IMR-90 (cell line): ENCODE measurements at places on chromosomes 1 and 21. TPM values are rescaled to one million over a fixed set of nuclear protein-coding genes. Genes with fewer than 3 reads are reported as not detected.

DNA sequence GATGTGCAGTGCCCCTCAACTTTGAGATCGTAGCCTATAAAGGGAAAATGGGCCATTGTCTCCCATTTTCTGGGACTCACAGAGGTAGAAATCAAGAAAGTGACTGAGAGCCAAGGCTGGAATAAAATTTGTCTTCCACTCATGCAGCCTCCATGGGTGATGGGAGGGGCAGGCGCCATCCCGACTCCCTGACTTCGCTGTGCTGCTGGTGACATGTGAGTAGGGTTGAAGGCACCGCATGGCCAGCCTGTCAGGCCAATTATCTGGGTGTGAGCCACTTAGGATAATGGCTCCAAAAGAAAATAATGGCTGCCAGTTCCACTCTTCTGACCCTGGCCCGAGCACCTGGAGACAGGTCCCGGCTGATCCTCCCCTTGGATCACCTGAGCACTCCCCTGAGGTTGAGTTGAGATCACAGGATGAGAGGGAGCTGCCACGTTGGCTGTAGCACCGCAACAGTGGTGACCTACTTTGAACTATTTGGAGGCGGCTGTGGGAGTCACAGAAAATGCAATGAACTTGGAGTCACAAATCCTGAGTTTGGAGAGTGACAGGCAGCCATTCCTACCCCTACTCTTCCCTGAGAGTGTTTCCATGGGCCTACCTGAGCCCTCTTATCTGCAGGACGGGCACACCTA, 26.3 kb downstream of the CAPN9 start:
- no peak for DNase-seq

Gene PEAR1
- total RNA-seq, result 2.0 and 2.8 TPM in 2 replicates

DNA sequence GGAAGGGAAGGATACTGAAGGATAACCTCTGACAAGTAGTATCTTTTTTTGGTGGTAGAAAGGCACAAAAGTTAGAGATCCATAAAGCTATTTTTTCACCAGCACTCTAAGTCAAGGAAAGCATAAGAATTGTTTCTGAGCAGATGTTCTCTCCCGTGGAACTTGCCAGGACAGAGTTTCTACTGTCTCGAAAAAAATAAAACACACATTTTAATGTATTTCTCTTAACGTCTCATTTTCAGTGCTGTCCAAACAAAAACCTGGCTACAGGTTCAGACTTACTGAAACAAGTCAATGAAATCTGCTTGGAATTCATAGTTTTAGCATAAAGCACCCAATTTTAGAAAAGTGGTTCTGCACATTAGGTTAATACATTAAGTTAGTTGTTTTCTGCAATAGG, 338.3 kb downstream of the LTN1 start:
- no peak for DNase-seq

Gene CRYZL1
- 19.9 and 23.1 TPM in 2 replicates for total RNA-seq

Gene CRYBG2
- total RNA-seq, result not detected in 2 replicates

Gene HAO2
- total RNA-seq, result not detected in 2 replicates

DNA sequence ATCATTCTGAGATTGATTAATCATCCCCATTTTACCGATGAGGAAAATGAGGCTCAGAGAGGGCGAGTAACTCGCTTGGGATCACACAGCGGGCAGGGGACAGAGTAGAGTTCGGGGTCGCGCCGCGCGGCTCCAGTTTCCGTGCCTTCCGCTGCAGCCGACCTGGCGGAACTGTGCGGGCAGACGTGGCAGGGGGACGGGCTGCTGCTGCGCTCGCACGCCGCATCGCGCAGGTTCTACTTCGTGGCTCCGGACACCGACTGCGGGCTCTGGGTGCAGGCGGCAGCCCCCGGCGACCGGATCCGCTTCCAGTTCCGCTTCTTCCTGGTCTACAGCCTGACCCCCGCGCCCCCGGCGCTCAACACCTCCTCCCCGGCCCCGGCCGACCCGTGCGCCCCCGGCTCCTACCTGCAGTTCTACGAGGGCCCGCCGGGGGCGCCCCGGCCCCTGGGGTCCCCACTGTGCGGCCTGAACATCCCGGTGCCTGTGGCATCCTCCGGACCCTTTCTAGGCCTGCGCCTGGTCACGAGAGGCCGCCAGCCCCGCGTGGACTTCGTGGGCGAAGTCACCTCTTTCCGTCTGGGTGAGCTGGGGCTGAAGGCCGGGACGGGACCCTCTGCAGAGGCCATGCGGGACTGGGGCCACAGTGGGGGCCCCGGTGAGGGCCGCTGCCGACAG, 2.3 kb downstream of the LDLRAD2 start:
- no peak for DNase-seq

Gene MASP2
- not detected in 2 replicates for total RNA-seq

DNA sequence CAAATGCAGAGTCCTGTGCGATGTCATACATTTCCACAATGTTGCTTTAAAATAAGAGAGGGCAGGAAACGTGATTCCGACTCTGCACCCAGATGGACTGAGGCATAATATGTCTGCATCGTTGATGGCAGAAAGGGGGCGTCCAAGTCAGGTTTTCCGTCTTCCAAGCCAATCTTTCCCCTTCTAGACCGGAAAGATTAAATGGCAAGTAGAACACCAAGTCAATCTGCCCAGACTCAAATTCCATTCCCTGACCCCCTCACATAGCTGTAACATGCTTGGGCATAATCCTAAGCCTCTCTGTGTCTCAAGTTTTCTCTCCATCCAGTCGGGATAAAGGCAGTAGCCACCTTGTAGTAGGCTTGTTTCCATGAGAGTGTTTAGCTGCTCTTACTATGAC, 14.4 kb downstream of the PCP4 start:
- DNase-seq, result no peak
